SK-N-DZ (cell line): ENCODE measurements at places on chromosomes 5 and 9.

DNA sequence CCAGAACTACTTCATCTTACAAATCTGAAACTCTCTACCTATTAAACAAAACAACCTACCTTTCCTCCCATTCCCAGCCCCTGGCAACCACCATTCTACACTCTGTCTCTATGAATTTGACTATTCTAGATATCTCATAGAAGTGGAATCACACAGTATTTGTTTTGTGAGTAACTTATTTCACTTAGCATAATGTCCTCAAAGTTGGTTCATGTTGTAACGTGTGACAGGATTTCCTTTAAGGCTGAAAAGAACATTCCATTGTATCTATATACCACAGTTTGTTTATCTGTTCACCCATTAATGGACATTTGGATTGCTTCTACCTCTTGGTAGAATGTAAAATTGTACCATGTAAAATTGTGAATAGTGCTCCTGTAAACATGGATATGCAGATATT is 70.1 kb upstream of the NXNL2 start:
- no peak for DNase-seq

DNA sequence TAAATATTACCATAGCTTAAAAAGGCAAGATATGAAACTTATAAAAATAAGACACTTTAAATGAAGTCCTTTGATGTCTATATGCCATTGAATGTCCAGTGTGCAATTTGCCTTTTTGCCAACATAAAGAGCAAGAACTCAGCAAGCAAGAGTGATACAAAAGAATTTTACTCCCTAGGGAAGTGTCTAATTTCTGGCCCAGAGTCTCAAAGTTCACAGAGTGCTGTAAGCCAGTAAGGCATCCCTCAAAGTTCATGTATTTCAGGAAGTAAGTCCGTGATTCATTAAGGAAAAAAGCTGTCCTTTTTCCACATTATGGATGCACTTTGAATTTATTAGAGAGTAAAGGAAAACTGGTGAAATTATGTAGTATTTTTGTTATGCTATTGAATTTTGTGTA is 185.2 kb downstream of the CCDC171 start:
- no peak for DNase-seq

GRCh38 chr5:14753292-14753691 is 88.8 kb downstream of the OTULIN start:
- DNase-seq: no peak

GRCh38 chr9:22307013-22307711 is 139.5 kb upstream of the DMRTA1 start:
- peak; percentile 3 for DNase-seq

DNA sequence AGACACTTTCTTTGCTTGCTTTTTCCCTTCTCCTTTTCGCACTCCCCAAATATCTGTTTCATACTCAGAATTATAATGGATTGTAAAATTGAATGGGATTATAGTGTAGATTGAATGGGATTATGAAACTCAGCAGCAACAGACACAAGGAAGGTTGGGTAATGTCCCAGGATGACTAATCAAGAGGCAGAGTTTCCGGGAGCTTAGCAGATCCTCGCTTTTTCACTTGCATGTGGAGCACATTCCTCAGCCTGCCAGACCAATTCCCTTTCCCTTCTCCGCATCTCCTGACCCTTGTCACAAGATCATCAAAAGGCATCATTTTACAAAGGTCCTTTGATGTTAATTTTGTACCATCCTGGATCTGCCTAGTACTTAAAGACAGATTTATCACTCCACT is 55.1 kb upstream of the SLC1A1 start:
- DNase-seq: no peak

DNA sequence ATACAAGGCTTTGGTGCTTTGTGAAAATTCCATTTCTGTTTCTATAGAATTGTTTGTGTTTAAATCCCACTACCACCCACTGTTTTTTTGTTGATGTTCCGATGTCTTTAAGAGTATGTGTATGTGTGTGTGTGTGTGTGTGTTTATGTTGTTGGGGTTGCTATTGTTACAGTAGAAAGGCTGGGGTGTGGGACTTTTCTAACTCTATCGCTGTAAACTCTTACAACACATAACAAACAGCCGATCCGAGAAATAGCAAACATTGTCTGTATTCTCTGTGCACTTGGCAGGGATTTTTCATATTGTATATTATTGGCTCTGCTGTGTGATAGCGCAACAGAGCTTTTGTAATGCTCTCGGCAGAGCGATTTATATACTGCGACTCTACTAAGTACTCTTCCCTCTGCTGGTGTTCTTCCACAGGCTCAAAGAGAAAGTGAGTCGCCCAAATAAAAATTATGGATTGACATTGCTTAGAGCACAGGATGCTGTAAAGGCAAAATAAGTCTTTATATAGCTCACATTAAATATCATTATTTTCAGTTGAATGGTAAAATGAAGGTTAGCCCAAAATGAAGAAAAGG is 492.2 kb upstream of the ARRDC3 start:
- no peak for DNase-seq

DNA sequence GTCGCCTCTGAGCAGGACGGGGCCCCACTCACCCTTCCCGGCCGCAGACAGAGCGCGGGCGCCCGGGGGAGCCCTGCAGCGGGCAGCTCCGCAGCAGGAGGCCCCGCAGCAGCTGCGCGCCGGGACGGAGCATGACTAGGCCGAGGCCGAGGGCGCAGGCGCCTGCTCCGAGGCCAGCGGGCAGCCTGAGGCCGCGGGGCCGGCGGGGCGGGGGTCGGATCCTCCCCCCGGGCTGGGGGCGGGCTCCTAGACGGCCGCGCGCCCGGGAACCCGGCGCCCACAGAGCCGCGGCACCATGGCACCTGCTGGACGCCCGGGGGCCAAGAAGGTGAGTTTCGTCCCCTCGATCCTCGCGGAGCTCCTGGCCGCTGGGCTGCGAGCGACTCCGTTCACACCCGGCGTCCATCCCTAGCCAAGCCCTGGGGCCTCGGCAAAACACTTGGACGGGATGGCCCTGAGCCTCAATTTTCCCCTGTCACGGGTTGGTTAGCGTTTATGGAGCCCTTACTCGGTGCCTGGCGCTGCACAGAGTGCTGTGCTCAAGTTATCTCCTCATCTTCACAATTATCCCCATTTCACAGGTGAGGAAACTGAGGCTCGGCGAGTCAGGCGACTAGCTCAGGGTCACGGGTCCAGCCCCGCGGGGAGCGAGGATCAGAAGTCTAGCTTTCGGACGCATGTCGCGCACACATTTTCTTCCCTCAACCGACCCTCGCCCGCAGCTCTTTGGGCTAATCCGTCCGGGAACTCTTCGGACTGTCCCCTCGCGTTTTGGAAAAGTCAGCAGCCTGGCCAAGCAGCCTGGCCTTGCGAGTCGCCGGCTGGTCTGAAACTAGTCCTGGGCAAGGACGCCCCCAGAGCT is at the start of the genes BHMT2 and DMGDH:
Gene BHMT2 (plus strand): TSS at position 280 of the 862 bp plus-strand sequence. CDS start 16 bp downstream, at position 296.
Gene DMGDH (minus strand): TSS at position 187 of the 862 bp plus-strand sequence. CDS start 54 bp downstream, at position 133.
- DNase-seq: no peak

GRCh38 chr9:110835404-110835803 is 166.8 kb downstream of the MUSK start:
- no peak for DNase-seq

DNA sequence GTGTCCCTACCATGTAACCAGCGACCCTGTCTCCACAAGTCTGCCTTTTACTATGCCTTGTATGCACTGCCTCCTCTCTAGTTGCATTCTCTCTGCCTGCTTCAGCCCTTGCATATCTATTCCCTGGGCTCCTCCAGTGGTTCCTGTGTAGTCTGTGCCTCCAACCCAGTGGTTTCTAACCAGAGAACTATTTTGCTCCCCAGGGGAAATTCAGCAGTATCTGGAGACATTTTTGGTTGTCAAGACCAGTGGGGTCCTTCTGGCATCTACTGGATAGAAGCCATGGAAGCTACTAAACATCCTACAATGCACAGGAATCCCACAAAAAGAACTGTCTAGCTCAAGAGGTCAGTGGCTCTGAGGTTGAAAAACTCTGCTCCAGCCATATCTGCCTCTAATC is 224.1 kb upstream of the RASEF start:
- no peak for DNase-seq

- no peak for DNase-seq
These were observed 480 bp upstream of the CCDC69 start for GRCh38 chr5:151224372-151224771.

- no peak for DNase-seq
These were observed 230.8 kb upstream of the NR4A3 start for GRCh38 chr9:99590840-99591239.

DNA sequence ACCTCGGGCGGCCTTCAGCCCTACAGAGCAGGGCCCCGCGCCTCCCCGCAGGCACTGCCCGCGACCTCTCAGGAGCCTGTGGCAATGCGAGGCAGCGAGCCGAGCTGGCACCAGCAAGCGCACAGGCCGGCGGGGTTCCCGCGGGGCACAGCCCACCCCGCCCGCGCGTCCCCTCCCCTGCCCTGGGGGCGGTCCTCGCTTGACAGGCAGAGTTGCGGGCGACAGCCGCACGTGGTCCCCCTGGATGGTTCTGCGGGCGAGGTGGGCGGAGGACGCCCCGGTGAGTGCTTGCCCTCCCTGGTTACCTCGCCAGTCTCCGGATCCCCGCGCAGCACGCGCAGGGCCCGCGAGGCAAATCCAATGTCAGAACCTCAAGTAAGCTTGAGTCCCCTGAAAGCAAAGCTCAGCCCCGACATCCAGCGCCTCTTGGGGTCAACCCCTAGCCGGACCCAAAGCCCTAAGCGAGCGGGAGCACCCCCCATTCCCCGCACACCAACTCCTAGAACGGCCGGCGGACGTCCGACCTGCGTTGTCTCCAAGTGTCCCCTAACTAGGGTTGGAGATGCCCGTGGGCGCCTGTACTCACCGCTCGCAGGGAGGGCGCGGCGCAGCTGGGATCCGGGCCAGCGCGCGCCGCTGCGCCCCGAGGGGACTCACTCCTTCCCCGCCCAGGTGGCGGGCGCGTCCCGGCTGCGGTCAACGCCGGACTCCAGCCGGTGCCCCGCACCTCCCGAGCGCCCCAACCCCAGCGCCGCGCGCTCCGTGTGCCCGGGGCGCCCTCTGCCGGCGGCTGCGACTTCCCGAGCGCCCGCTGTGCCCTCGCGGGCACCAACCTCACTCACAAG is at the start of gene DRD1:
Gene DRD1 (minus strand): TSS at position 123 of the 845 bp plus-strand sequence. CDS start 1,083 bp downstream, outside the sequence.
- DNase-seq: no peak

DNA sequence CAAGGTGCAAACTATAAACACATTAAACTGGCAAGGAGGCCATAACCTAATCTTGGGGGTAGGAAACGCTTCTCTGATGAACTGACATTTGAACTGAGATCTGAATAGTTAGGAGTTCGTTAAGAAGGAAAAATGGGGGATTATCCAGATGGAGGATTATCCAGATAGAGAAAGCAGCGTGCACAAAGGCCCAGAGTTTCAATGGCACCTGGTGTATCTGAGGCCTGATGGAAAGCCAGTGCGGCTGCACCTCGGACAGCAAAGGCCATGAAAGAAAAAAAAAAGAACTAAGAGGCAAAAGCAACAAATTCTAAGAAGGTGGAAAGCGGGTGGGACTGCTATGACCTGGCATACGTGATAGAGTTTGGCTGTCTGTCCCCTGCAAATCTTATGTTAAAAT is 13.0 kb upstream of the CTNNAL1 start:
- no peak for DNase-seq

DNA sequence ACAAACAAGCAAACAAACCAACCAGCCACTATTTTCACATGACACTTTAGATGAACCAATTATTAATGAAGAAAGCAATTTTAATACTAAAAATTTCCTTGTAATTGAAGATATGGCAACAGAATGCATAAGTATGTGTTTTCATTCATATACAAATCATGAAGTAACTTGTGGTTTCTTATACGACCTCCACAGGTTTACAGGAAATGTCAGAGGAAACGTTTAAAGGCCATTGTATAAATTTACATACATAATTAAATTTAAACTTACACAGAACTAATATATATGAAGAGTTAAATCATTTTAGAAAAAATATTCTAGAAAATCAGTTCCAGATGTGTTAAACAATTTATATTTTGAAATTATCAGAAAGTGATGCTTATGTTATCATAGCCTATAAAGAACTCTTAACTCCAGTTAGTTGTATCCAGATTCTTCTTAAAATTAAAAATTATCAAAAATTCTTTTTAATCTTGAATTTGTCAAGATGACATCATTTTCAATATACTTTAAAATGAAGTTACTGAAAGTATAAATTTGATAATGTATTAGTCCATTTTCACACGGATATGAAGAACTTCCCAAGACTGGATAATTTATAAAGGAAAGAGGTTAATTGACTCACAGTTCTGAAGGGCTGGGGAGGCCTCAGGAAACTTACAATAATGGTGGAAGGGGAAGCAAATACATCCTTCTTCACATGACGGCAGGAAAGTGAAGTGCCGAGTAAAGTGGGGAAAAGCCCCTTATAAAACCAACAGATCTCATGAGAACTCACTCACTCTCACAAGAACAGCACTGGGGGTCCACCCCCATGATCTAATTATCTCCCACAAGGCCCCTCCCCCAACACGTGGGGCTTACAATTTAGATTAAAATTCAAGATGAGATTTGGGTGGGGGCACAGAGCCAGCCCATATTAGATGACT is 192.0 kb downstream of the PIK3R1 start:
- DNase-seq: no peak

GRCh38 chr9:88680041-88680440 is 145.1 kb downstream of the NXNL2 start:
- DNase-seq: no peak

DNA sequence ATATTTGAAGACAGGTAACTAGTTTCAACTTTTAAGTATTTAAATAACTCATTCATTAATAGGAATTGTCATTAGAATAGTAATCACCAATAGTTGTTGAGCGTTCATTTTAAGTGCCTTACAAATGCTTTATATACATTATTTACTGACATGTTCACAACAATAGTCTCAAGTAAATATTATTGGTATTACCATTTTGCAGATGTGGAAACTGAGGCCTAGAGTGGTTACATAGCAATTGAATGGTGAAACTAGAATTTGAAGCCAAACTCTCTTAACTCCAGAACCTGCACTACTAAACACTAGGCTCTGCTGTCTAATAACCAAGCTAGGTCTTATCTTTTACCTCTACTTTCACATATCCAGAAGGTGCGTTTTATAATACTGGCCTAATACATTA is 4.8 kb upstream of the HSPA9 start:
- no peak for DNase-seq

- DNase-seq: no peak
These were observed 3.2 kb upstream of the MAPK9 start for GRCh38 chr5:180294913-180295555.

DNA sequence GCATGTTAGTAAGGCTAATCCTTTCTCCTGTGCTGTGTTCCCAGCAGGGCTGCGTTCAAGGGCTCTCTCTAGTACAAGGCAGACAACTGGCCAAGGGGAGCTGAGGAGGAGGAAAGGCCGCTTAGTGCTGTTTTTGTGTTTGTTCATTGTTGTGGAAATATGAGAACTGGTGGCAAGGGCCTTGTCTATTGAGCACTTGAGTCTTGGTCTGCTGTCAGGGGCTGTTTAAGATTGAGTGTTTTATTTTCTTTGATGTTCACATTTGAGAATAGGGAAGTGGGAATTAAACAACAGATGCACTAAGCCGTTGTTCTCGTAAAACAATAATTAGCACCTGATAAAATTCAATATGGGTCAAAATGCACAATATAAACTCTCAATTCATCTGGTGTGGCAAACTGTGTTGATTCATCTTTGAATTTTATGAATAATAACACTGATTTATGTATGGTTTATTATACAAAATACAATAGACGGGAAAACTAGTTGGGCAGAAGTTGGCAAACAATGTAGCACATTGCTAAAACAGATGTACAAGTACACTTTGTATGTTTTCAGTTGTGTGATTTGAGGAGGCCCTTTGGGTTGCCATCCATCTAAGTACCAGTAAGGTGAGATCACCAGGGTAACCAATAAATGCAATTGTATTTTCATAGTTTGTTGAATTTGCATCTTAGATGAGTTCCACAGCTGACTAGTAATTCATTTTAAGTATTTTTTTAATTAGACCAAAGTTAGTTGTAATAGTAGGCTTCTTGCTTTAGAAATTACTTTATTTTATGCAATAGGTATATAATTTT is 97.6 kb upstream of the GRHPR start:
- DNase-seq: no peak

GRCh38 chr9:135887021-135887507 is 20.3 kb downstream of the CAMSAP1 start:
- no peak for DNase-seq
